ENCODE measurements at places on chromosomes 16 and 17.

GRCh38 chr17:80573701-80574100 is 29.1 kb downstream of the RPTOR start:
- DNase-seq = no peak

- no peak for DNase-seq
Measured at GRCh38 chr16:53220585-53220984, 165.8 kb downstream of the CHD9 start.

DNA sequence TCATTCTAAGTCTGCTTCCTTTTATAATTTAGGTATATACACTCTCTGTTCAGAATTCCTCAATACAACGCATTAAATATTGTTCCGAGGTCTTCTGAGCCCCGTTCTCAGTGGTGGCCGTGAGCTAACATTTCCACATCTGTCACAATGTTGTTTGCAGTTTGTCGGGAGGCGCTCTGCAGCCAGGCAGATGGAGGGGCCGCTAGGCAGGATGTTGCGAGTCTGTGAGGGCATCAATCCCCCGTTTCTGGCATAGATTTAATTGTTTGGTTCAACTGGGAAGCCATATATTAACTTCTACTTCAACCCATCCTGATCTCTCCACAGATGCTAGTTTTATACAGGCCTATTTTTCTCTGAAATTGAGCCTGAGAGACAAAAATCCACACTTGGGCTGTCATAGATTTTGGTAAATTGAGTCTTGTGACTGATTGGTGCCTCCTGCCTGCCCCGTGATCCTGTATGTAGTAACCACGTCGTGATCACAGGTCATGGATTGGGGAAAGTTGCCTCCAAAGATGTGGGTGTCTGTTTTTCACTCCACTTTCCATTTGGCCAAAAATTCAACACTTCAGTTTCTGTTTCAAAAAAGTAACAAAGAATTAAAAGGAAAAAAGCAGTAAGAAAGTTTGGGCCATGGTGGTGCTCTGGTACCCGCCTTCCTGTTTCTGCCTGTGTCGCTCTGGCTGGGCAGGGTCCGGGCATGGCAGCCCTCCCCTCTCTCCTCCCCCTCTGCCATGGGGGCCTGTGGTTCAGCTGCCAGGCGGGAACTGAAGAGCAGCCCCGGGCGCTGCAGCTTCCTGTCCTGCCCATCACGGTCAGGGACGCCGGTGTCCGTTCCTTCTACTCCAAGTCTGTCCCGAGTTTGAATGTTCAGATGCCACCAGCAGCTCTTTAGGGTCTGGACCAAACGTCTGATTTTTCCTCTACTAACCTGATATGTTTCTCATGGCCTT is 41.5 kb downstream of the RPTOR start:
- DNase-seq = no peak

DNA sequence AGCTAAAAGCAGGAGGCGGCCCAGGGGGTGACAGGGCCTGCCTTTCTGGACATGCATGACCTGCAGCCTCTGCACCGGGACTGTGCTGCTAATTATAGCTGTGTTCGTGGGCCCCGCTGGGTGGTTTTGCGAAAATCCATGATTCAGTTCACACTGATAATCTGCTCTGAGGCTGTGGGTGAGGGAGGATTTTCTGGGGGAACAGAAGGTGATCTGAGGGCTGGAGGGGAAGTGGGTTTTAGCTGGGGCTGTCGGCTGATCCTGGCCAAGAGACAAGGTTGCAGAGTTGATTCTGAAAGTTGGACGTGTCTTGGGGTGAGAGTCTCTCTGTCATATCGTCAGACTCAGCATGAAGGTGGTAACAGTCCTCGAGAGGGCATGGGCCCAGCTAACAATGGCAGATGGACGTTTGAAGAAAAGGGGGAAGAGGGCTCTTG is 187.5 kb upstream of the ZNF469 start:
- DNase-seq = no peak

DNA sequence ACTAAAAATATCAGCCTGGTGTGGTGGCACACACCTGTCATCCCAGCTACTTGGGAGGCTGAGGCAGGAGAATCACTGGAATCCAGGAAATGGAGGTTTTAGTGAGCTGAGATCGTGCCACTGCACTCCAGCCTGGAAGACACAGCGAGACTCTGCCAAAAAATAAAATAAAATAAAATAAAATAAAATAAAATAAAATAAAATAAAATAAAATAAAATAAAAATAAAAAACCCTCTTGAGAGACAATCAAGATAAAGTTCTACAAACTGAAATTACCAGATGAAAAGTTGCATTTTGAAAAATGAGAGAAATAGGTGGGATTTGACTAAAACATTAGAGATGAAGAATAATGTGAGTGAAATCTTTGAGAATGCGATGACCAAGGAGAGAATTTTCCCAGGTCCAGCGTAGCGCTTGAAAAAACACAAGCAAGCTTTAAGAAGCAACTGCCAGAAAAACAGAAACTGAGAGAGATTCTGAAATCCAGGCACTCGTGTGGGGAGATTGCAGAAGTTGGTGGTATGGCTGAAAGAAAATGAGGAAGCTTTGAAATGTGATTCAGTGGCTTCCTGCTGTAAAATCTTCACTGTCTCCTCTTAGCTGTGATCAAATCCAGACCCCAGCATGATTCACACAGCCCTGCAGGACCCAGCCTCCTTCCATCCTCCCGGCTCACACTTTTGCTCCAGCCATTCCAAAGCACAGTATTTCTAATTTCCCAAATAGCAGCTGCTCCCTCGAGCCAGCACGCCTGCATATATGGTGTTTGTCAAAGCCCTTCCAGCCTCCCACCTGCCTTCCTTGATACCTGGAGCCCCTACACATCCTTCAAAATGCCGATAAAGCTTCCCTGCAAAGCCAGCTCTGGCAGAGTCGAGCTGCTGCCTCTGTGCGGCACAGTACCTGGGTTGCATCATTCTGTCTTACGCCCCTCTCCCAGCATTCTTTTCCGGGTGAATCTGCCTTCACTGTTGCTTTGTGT is 8.2 kb upstream of the CD300E start:
- no peak for DNase-seq

DNA sequence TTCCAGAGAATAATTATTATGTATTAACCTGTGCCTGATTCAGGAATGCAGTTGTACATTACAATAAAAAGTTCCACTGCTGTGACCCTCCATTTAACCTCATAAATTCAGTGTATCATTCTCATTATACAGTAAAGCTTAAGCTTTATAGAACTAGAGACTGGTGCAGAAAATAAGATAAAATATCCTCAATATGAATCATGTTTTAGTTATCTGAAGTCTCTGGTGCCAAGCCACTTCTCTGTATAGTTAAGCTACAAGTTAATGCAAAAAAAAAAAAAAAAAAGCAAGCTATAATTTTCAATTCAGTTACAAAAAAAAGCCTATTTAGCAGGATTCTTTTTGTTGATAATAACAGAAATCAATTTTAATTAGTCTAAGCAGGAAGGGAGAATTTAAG is 22.4 kb upstream of the SMIM36 start:
- no peak for DNase-seq

DNA sequence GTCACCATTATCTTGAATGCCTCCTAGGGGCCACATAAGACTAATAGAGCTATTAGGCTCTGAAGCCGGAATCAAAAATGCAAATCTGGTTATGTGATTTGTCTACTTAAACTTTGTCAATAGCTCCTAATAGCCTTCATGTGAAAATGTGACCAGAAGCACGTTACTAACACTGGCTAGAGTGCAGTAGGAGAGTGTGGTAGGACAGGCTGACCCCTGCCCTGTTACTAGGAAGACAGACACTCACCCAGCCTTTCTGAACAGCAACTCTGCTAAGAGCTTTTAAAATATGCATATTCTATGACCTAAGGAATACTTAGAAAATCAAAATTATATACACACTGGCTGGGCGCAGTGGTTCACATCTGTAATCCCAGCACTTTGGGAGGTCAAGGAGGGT is 26.3 kb downstream of the CENPV start:
- DNase-seq = no peak

- no peak for DNase-seq
Measured at GRCh38 chr17:41328207-41328606, 12.7 kb upstream of the KRTAP17-1 start.

DNA sequence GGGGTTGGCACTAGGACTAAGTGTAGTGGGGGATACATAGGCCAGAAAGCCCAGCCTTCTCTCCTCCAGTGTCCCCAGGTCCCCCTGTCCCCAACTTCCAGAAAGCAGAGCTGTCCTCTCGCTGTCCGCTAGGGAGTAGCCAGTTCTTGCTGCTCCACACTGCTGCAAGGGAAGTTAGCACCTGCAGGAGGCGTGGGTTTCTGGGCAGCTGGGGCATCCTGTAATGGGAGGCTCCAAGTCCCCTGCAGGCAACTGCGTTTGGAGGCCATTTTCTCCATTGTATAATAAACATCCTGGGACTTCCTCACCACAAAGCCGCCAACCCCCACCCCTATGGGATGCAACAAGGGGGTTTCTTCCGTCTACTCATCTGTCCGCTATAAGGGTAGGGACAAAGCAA is 1.7 kb downstream of the RPRML start:
- peak; percentile 12 for DNase-seq

- no peak for DNase-seq
Measured at GRCh38 chr16:75942351-75942750, 216.1 kb upstream of the CPHXL start.

- no peak for DNase-seq
Measured at GRCh38 chr16:56634715-56635440, 2.4 kb downstream of the MT1M start.

GRCh38 chr16:69741519-69741918 is 13.2 kb downstream of the NOB1 start:
- DNase-seq = no peak

GRCh38 chr16:71406724-71407123 is 35.1 kb downstream of the TLE7 start:
- DNase-seq = no peak
